ENCODE measurements at places on chromosomes 3 and 15.

DNA sequence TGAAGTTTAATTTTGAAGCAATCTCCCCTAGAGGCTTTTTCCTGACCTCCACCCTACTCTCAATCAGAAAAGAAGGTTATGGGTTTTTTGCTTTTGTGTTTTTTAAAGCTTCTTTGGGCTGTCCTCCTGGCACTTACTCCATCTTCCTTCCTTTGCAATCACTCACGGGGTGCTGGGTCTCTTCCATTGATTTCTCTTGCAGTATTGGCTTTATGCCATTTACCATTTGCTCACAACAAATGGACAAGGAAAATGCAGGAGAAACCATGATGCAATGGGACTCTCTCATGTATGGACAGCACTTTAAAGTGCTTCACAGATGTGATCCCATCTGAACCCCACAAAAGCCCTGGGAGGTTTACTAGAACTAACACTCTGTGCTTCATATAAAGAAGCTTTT is 57.5 kb downstream of the SST start:
- no peak for DNase-seq

GRCh38 chr3:143237077-143237627 is 117.6 kb downstream of the CHST2 start:
- no peak for DNase-seq

GRCh38 chr3:123491966-123492587 is 43.2 kb upstream of the ADCY5 start:
- DNase-seq = no peak

GRCh38 chr3:143313025-143313892 is 193.7 kb downstream of the CHST2 start:
- no peak for DNase-seq

GRCh38 chr3:56880720-56881575 is 79.2 kb upstream of the ARHGEF3 start:
- DNase-seq = no peak

- DNase-seq = no peak
Observed at GRCh38 chr3:33664195-33664594, 53.9 kb downstream of the CLASP2 start.

- no peak for DNase-seq
Observed at GRCh38 chr3:20488151-20488550, 302.1 kb upstream of the SGO1 start.

- no peak for DNase-seq
Observed at GRCh38 chr3:53731934-53732624, 114.1 kb downstream of the CHDH start.

GRCh38 chr15:37837276-37837675 is 97.2 kb upstream of the TMCO5A start:
- no peak for DNase-seq

DNA sequence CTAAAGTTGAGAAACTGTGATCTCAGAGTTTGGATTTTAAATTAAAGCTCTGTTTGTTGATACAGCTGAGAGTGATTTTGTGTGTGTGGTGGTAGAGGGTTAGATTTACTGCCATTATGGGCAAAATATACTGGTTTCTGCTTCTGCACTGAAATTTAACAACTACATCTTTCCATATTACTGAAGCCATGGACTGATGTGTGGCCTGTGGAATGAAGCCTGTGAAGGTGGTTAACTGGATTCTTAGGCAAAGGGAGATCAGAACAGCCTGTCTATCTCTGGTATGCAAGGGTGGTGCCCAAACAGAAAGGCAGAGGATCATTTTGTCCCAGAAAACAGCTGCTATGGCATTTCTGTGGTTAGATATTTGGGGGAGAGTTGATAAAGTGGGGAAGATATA is 297.3 kb upstream of the THBS1 start:
- DNase-seq = no peak

GRCh38 chr3:98574132-98574531 is 19.3 kb downstream of the CPOX start:
- DNase-seq = no peak

DNA sequence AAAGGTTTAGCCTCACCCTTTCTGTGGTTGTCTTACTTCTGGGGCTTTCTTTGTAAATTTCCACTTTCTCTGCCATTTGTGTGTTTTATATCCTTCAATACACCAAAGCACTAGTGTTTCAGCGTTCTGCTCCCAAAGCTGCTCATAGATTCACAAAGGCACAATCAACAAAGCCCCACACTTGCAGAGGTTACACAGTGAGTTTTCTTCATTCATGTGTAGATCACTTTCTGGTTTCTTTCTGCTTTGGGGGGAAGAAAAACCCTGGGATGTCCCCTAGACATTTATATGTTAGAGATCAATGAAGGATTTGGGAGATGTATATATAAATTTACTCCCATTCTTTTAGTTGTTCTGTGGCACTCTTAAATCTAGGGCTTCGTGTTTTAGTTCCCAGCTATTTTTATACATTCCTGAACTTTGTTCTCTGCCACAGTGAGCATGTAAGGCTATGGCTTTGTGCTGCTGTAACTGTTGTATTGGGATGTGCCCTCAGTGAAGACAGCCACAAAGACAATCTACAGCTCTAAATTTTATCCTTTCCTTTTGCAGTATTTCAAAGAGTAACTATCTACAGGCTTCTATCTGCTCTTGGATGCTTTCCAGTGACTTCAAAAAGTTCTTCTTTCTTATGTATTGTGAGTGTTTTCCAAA is 636.5 kb downstream of the ZBBX start:
- no peak for DNase-seq

- DNase-seq = no peak
Observed at GRCh38 chr15:90684281-90684680, 32.9 kb upstream of the BLM start.

DNA sequence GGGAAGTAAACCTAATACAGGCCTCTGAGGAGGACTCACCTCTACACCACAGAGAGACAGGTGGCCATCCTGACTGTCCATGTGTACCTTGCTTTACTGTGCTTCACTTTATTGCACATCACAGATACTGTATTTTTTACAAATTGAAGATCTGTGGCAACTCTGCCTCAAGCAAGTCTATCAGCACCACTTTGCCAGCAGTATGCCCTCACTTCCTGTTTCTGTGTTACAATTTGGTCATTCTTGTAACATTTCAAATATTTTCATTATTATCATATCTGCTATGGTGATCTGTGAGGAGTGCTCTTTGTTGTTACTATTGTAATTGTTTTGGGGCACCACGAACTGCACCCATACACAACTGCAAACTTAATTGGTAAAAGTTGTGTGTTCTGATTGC is 78.0 kb downstream of the BBX start:
- no peak for DNase-seq

Measured in stimulated activated CD4-positive, alpha-beta T cell treated with anti-CD3 and anti-CD28 coated beads, TNF-alpha, amount 100 ng/mL, for 1 hour (primary cell).